ENCODE measurements at places on chromosomes 1 and 21. TPM values are rescaled to one million over a fixed set of nuclear protein-coding genes. Genes with fewer than 3 reads are reported as not detected.

PCAT6 gene
- 1.2 TPM for total RNA-seq

TFF2 gene
- total RNA-seq: 0.28 TPM

DNA sequence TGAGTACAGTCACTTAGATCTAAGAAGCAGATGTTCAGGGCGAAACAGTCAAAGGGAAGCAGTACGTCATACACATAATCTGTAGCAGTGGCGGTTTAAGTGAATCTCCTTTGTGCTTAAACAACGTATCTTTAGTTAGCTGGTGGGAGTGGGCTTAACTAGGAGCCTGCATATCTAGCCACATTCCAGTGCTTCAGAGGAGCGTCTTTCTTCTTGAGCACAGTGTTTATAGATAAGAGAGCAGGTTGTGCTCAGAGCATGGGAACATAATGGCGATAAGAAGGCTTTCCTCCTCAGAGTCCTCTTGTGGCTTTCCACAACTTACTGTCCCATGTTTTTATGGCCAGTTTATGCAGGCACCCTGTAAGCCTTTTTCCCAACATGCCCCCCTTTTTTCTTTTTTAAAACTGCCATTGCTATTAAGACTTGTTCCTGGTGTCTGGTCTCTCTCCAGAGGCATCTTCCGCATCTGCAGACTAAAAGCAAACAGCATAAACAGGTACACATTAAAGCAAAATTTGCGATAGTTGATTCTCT is 3.2 kb downstream of the DAP3 start:
- no peak overlapping the region for H3K4me3 ChIP-seq
- no peaks in the 10 kb centered on the region for H3K27me3 ChIP-seq
- H3K27ac ChIP-seq: no peak overlapping the region
- no peaks in the 10 kb centered on the region for H3K36me3 ChIP-seq
- H3K4me1 ChIP-seq: peaks cover 6% of the 10 kb centered on the region

GRCh38 chr1:118958937-118959631 is 29.1 kb downstream of the TBX15 start:
- no peaks in the 10 kb centered on the region for H3K27me3 ChIP-seq
- no peak for DNase-seq
- H3K4me1 ChIP-seq: no peaks in the 10 kb centered on the region
- H3K27ac ChIP-seq: no peak overlapping the region
- H3K36me3 ChIP-seq: no peaks in the 10 kb centered on the region

LCE3C gene
- total RNA-seq: not detected

DNA sequence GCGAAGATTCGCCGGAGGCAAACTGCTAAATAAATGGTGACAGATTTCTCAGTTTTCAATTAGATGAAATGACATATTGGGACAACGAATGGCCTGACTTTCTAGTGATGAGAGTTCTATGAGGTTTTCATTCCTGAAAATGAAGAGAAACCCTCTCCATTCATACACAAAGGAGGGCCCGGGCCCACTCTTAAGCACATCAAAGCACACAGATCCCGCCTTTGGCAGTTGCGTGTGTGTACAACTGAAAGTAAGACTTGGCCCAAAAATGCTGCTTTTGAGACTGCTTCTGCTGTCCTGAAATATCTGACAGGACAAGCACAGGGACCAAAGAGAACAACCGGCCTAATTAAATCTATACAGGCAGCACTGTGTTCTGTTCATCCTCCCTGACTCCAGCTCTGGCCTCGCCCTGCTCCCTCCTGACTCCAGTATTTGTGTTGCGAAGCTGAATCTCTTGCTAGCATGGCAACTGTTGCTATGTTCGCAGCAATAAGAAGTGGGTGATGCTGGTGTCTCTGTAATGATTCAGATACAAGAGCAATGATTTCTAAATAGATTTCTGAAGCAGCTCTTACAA is 7.4 kb downstream of the LRRC53 start:
- no peaks in the 10 kb centered on the region for H3K36me3 ChIP-seq
- no peaks in the 10 kb centered on the region for H3K4me1 ChIP-seq
- no peaks in the 10 kb centered on the region for H3K27me3 ChIP-seq
- no peak overlapping the region for H3K27ac ChIP-seq
- H3K4me3 ChIP-seq: no peak overlapping the region

ATP6V1G3 gene
- not detected for total RNA-seq

- H3K27ac ChIP-seq: no peak overlapping the region
- H3K4me1 ChIP-seq: no peaks in the 10 kb centered on the region
- H3K4me3 ChIP-seq: no peak overlapping the region
- no peaks in the 10 kb centered on the region for H3K36me3 ChIP-seq
These were observed 124.6 kb downstream of the CAMTA1 start for GRCh38 chr1:6909857-6910256.

UBE2U gene
- total RNA-seq: not detected

TIAM1 gene
- total RNA-seq: 1.7 TPM

AMY1B gene
- 1.5 TPM for total RNA-seq

GRCh38 chr1:225919906-225920305 is 4.1 kb downstream of the PYCR2 start:
- DNase-seq: peak; percentile 92
- no peaks in the 10 kb centered on the region for H3K27me3 ChIP-seq
- peak overlapping the region; percentile 53 for H3K27ac ChIP-seq
- H3K4me3 ChIP-seq: no peak overlapping the region

FCER1G gene
- total RNA-seq: 1.3 TPM

- H3K4me1 ChIP-seq: no peaks in the 10 kb centered on the region
- no peak overlapping the region for H3K4me3 ChIP-seq
- H3K36me3 ChIP-seq: no peaks in the 10 kb centered on the region
These were observed 4.4 kb upstream of the RUNX1 start for GRCh38 chr21:35053356-35054096.

DNA sequence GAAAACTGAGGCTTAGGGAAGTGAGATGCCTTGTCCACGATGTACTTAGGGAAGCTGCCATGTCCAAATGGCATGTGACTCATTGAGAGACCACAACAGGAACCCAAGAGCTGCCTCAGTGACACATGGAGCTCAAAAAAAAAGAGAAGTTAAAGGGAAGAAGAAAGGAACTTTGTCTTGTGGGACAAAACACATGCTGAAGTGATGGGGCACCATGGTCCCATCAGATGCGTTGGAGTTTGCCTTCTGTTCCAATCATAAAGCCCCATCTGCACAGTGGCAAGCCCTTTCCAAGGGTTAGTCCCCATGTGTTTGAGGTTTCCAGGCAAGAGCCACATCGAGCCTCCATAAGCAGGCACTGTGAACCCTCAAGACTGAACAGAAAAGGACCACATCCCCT is 8.0 kb downstream of the MED8 start:
- H3K4me3 ChIP-seq: no peak overlapping the region
- H3K27me3 ChIP-seq: no peaks in the 10 kb centered on the region
- H3K36me3 ChIP-seq: peaks cover 24% of the 10 kb centered on the region
- no peak for DNase-seq
- H3K4me1 ChIP-seq: no peaks in the 10 kb centered on the region

USP21 gene
- 7.9 TPM for total RNA-seq

- DNase-seq: no peak
- H3K4me3 ChIP-seq: no peak overlapping the region
- no peaks in the 10 kb centered on the region for H3K36me3 ChIP-seq
- H3K27me3 ChIP-seq: no peaks in the 10 kb centered on the region
- no peak overlapping the region for H3K27ac ChIP-seq
These were observed 76.8 kb upstream of the AKT3 start for GRCh38 chr1:243926803-243927245.

GRCh38 chr1:202233171-202233570 is 39.6 kb downstream of the LGR6 start:
- H3K4me1 ChIP-seq: no peaks in the 10 kb centered on the region
- H3K27ac ChIP-seq: no peak overlapping the region
- H3K4me3 ChIP-seq: no peak overlapping the region
- no peaks in the 10 kb centered on the region for H3K27me3 ChIP-seq
- DNase-seq: no peak
- H3K36me3 ChIP-seq: no peaks in the 10 kb centered on the region

DNA sequence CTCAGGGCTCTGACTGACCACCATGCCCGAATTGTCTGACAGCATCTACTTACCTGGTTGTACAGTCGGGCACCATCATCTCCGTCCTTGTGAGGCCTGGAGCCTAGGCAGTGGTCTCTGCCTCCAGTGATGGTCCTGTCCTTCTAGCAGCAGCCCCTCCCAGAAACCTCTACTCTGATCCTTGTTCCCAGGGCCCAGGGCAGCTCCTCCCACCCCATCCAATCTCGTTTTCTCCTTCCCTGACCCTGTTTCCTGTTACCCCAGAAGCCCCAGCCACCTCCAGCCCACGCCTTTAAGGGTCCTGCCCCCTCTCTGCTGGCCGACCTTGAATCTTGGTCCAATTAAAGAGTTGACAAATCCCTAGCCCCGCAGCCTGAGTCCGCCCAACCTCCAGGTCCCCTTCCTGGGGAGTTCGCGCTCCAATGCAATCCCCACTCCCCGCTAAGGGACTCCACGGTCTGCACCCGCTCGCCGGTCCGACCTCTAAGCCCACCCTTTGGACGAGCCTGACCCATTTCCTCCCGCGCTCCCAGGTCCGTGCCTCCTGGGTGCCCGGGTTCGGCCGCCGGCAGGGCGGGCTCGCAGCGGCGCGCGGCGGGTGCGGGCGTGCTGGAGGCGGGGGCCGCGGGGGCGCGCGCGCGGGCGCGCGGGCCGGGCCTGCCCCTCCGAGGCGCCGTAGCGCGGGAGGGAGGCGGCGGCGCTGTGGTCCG is at the start of gene B4GALT2:
B4GALT2 (plus strand) TSS at position 660 of the 710 bp plus-strand sequence. CDS start 1,951 bp downstream, outside the sequence.
- no peaks in the 10 kb centered on the region for H3K36me3 ChIP-seq
- H3K4me1 ChIP-seq: peaks cover 31% of the 10 kb centered on the region
- no peaks in the 10 kb centered on the region for H3K27me3 ChIP-seq
- peak; percentile 60 for DNase-seq

- no peak overlapping the region for H3K4me3 ChIP-seq
- DNase-seq: no peak
- H3K36me3 ChIP-seq: no peaks in the 10 kb centered on the region
- H3K27ac ChIP-seq: no peak overlapping the region
- no peaks in the 10 kb centered on the region for H3K4me1 ChIP-seq
- no peaks in the 10 kb centered on the region for H3K27me3 ChIP-seq
These were observed 50.9 kb upstream of the CNIH3 start for GRCh38 chr1:224565186-224565585.

DNA sequence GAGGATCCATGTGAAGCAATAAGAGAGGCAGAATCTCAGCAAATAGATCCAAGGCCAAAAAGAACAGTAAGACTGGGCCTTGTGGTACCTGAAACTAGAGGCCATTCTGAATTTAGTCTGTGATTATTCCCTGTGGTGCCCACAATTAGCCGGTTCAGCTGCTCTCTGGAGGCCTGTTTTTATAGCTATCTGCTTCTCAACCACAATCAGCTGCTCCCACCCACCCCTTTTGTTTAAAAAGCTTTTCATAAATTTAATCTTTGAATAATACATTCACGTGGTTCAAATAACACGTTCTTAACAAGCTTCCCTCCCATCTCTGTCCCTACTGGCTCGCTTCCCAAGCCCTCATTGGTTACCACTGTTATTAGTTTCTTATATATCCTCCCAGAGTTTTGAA is 18.0 kb downstream of the UBE2T start:
- H3K4me3 ChIP-seq: no peak overlapping the region
- H3K36me3 ChIP-seq: no peaks in the 10 kb centered on the region
- H3K4me1 ChIP-seq: no peaks in the 10 kb centered on the region
- DNase-seq: no peak

- H3K27ac ChIP-seq: no peak overlapping the region
- no peak for DNase-seq
- no peak overlapping the region for H3K4me3 ChIP-seq
- H3K4me1 ChIP-seq: no peaks in the 10 kb centered on the region
These were observed 10.3 kb upstream of the KCNJ15 start for GRCh38 chr21:38246511-38246910.

AURKAIP1 gene
- total RNA-seq: 68.9 TPM

DNA sequence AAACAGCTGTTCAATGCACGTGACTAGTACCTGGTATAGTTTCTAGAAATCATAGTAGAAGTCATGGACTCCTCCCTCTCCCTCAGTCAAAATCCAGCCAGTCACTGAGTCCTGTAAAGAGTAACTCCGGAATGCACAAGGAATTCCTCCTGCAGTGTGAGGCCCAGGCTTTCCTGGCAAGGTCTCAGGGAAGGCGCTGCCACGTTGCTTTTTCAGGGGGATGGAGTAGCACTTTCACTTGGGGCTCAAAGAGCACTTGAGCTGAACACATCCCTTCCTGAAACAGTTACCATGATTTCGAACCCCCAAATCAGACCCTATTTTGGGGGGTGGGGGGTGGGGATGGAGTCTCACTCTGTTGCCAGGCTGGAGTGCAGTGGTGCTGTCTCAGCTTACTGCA is 26.4 kb upstream of the LRRC8D start:
- no peak overlapping the region for H3K4me3 ChIP-seq
- DNase-seq: no peak
- no peaks in the 10 kb centered on the region for H3K27me3 ChIP-seq
- H3K36me3 ChIP-seq: no peaks in the 10 kb centered on the region
- no peaks in the 10 kb centered on the region for H3K4me1 ChIP-seq

GRCh38 chr1:226653311-226653921 is 85.7 kb downstream of the ITPKB start:
- H3K36me3 ChIP-seq: no peaks in the 10 kb centered on the region
- H3K27ac ChIP-seq: no peak overlapping the region
- peaks cover 31% of the 10 kb centered on the region for H3K4me1 ChIP-seq

GRCh38 chr1:104733866-104734265 is 984.2 kb downstream of the AMY1C start:
- DNase-seq: no peak
- no peaks in the 10 kb centered on the region for H3K4me1 ChIP-seq
- no peak overlapping the region for H3K27ac ChIP-seq
- no peaks in the 10 kb centered on the region for H3K27me3 ChIP-seq
- no peaks in the 10 kb centered on the region for H3K36me3 ChIP-seq

- no peaks in the 10 kb centered on the region for H3K4me1 ChIP-seq
- H3K27ac ChIP-seq: no peak overlapping the region
- no peak for DNase-seq
- H3K36me3 ChIP-seq: no peaks in the 10 kb centered on the region
- no peak overlapping the region for H3K4me3 ChIP-seq
These were observed 789.7 kb upstream of the PRMT6 start for GRCh38 chr1:106266786-106267185.

RGS13 gene
- 0.23 TPM for total RNA-seq

DNA sequence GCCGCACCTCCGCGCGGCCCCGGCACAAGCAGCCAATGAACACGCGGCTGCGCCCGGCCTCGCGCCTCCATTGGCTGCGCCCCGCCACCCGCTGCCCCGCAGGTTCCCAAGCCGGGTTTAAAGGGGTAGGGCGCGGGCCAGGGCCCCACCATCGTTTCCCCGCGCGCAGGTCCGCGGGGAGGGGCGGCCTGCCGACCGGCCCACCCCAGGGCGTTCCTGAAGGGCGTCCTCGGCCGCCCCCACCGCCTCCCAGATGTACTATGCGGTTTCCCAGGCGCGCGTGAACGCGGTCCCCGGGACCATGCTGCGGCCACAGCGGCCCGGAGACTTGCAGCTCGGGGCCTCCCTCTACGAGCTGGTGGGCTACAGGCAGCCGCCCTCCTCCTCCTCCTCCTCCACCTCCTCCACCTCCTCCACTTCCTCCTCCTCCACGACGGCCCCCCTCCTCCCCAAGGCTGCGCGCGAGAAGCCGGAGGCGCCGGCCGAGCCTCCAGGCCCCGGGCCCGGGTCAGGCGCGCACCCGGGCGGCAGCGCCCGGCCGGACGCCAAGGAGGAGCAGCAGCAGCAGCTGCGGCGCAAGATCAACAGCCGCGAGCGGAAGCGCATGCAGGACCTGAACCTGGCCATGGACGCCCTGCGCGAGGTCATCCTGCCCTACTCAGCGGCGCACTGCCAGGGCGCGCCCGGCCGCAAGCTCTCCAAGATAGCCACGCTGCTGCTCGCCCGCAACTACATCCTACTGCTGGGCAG is at the start of gene OLIG1:
OLIG1 (plus strand) TSS at position 148 of the 750 bp plus-strand sequence; CDS start at position 254, 106 bp downstream.
- H3K4me1 ChIP-seq: no peaks in the 10 kb centered on the region
- no peaks in the 10 kb centered on the region for H3K36me3 ChIP-seq
- DNase-seq: peak; percentile 30
- H3K27me3 ChIP-seq: peaks cover 55% of the 10 kb centered on the region
- H3K27ac ChIP-seq: no peak within 1 kb of the TSS

CSMD2 gene
- total RNA-seq: 0.35 TPM

- no peak overlapping the region for H3K4me3 ChIP-seq
- no peaks in the 10 kb centered on the region for H3K4me1 ChIP-seq
- no peak for DNase-seq
- H3K27me3 ChIP-seq: no peaks in the 10 kb centered on the region
- H3K27ac ChIP-seq: no peak overlapping the region
- no peaks in the 10 kb centered on the region for H3K36me3 ChIP-seq
These were observed 3.5 kb upstream of the LRRC38 start for GRCh38 chr1:13517193-13517812.
